ENCODE measurements at places on chromosomes 12 and 14.

GRCh38 chr12:117284140-117284539 is 77.3 kb downstream of the NOS1 start:
- DNase-seq = no peak

- DNase-seq = no peak
Measured at GRCh38 chr12:101939856-101940265, 62.5 kb downstream of the DRAM1 start.

DNA sequence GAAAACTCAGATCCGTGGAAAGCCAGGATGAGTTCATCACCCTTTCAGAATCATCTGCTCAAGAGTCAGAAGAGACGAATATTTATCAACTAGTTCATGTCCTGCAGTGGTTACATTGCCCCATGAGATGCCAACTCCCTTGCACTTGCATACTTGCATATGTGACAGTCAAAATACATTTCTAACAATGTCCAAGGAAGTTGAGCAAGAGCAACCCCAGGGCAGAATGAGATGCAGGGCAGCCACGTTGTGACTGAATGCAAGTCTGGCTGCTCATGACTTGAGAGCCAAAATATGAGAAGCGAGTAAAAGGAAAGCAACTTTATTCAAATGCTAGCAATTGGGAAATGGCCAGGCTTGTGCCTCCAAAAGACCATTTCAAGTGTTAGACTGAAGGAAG is 23.6 kb upstream of the UTP20 start:
- no peak for DNase-seq

DNA sequence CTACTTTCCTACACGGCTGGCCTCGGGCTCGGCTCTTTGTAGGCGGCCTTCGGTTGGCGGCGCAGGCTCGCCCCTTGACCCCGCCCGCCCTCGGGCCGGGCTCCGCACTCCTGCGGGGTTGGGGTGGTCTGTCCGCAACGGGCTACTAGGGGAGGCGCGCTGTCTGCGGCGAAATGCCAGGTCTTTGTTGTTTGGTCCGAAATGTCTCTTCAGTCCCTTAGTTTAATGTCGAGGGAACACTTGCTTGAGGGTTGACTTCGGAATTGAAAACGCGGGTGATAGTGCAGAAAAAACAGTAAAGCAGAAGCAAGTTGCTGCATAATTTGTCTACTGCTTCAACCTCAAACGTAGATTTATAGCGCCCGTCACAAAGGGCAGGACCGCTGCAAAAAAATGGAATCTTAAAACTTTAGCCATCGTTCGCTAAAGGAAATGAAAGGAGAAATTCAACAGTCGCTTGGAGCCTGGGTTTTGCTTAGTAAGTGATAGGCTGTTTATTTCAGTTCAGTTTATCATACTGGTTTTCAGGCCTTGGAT is 390 bp downstream of the JKAMP start:
- DNase-seq = no peak

Data from anterior cingulate cortex (tissue), 58 donors.